ENCODE measurements at places on chromosomes 2 and 18. TPM values are rescaled to one million over a fixed set of nuclear protein-coding genes. Genes with fewer than 3 reads are reported as not detected.

The GLI2 gene
- total RNA-seq, result 1.8 TPM

The HAAO gene
- total RNA-seq, result 4.6 TPM

The CDH20 gene
- 0.09 TPM for total RNA-seq

The GNLY gene
- 1.7 TPM for total RNA-seq

The SCN7A gene
- 10.2 TPM for total RNA-seq

The TXNDC2 gene
- not detected for total RNA-seq

- peaks cover 58% of the 10 kb centered on the region for H3K4me1 ChIP-seq
- H3K4me3 ChIP-seq, result no peak overlapping the region
- peak overlapping the region; percentile 33 for H3K27ac ChIP-seq
- no peaks in the 10 kb centered on the region for H3K27me3 ChIP-seq
Measured at GRCh38 chr2:127637725-127638252, 8.2 kb upstream of the GPR17 start.

DNA sequence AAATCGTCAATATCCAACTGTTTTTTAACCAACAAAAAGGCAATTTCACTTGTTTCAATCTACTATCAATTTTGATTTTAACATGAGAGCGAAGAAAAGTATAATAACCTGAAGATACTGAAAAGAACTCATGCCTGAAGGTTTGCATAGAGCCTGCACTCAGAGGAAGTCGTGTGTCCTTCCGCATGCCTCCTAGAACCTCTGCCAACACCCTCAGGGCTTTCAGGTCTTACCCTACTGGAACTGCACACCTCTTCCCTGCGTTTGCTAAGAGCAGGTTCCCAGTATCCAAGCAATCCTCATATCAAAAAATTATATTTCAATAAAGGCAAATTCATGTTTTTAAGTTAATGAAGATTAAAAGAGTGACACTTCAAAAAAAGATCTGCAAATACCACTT lies 74.7 kb downstream of the PIAS2 start:
- no peak for DNase-seq
- no peaks in the 10 kb centered on the region for H3K27me3 ChIP-seq
- H3K4me1 ChIP-seq, result no peaks in the 10 kb centered on the region
- no peak overlapping the region for H3K27ac ChIP-seq

DNA sequence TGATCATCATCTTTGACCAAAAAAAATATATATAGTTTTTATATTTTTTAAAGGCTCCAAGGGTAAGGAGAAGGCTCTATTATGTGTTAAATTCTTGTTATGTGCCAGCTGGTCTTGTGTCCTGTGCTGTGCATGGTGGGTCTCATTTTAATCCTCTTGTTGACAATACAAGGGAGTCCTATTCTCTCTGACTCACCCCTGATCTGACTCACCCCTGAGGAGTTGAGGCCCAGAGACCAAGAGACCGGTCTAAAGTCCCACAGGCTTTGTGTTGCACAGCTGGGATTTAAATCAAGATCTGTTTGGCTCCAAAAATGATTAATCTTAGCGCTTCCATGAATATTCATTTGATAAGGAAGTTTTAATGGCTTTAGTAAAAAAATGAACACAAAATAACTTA lies 25.7 kb downstream of the MC2R start:
- no peaks in the 10 kb centered on the region for H3K36me3 ChIP-seq
- DNase-seq, result no peak
- H3K4me1 ChIP-seq, result no peaks in the 10 kb centered on the region
- no peaks in the 10 kb centered on the region for H3K27me3 ChIP-seq
- no peak overlapping the region for H3K27ac ChIP-seq
- H3K4me3 ChIP-seq, result no peak overlapping the region

DNA sequence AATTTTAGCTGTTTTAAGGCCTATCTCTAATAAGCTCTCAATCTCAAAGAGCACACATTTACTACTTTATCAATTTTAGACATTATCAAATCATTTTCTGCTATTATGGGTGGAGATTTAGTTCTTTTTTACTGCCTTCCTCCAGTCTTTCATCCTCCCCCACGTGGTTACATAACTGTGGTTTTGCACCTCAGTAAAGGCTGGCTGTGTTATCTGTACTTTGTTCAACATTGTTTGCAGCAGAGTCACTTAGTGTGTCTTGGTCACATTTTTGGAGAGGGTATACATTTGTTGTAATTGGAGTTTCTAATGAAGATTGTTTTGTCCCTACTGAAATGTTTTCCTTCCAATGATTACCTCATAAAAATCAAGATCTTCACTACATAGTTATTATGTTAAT lies 549.6 kb upstream of the CELF4 start:
- DNase-seq, result no peak
- H3K4me3 ChIP-seq, result no peak overlapping the region
- H3K27me3 ChIP-seq, result no peaks in the 10 kb centered on the region

DNA sequence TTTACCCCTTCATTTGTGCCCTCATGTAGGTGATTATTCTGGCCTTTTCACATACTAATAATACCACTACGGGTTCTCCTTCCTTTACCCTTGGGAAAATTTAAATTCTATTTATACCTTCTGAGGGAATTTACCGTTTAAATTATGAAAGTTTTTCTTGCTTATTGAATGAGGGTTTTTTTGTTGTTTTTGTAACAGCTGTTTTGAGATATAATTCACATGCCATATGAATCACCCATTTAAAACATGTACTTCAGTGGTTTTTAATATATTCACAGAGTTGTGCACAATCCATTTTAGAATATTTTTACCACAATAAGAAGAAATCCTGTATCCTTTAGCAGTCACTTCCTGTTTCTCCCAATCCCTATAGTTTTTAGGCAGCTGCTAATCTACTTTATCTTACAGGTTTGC lies 54.7 kb downstream of the EML4 start:
- DNase-seq, result no peak
- H3K4me3 ChIP-seq, result no peak overlapping the region
- H3K27ac ChIP-seq, result no peak overlapping the region
- no peaks in the 10 kb centered on the region for H3K36me3 ChIP-seq
- no peaks in the 10 kb centered on the region for H3K4me1 ChIP-seq

- no peaks in the 10 kb centered on the region for H3K4me1 ChIP-seq
- H3K27ac ChIP-seq, result no peak overlapping the region
- no peak overlapping the region for H3K4me3 ChIP-seq
- DNase-seq, result no peak
- H3K27me3 ChIP-seq, result no peaks in the 10 kb centered on the region
- H3K36me3 ChIP-seq, result no peaks in the 10 kb centered on the region
Measured at GRCh38 chr2:208657468-208657867, 250.9 kb downstream of the PTH2R start.

DNA sequence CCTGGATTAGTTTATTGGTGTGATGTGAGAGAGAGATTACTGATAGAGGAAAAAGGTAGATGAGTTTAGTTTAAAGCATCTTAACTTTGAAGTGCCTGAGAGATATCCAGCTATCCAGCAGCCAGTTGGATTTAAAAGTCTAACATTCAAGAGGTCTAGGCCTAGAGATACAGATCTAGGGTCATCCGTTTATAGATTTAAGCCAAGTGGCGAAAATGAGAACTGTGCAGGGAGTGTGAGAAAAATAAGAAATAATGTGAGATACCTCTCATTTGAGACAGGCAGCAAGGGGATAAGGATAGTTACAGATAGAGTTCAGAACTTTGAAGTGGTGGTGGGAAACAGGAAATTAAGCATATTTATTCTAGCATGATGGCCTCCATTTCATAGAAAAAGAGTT lies 5.3 kb upstream of the ORC2 start:
- H3K4me1 ChIP-seq, result peaks cover 2% of the 10 kb centered on the region
- H3K4me3 ChIP-seq, result no peak overlapping the region
- H3K36me3 ChIP-seq, result no peaks in the 10 kb centered on the region
- no peak overlapping the region for H3K27ac ChIP-seq

DNA sequence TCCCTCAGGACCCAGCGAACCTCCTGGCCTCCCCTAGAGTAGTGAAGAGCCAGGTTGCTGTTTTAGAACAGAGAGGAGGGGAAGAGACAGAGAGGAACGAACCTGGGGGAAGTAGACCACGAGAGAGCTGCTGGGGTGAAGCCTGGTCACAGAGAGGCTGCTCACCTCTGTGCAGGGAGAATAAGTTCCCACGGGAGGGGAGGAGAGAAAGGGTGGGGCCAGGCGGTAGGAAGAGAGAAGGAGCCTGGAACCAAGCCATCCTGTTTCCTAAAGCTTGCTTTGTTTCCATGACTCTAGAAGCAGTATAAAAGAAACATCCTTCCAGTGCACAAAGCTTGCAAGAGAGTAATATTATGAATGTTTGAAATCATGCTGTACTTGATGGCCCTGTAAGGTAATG lies 147.9 kb downstream of the MYT1L start:
- H3K36me3 ChIP-seq, result no peaks in the 10 kb centered on the region
- no peak overlapping the region for H3K4me3 ChIP-seq
- no peaks in the 10 kb centered on the region for H3K27me3 ChIP-seq

- H3K27me3 ChIP-seq, result no peaks in the 10 kb centered on the region
- H3K36me3 ChIP-seq, result no peaks in the 10 kb centered on the region
- DNase-seq, result peak; percentile 67
- peak overlapping the region; percentile 70 for H3K27ac ChIP-seq
- H3K4me1 ChIP-seq, result no peaks in the 10 kb centered on the region
- no peak overlapping the region for H3K4me3 ChIP-seq
Measured at GRCh38 chr2:32591669-32592463, 36.0 kb upstream of the TTC27 start.

DNA sequence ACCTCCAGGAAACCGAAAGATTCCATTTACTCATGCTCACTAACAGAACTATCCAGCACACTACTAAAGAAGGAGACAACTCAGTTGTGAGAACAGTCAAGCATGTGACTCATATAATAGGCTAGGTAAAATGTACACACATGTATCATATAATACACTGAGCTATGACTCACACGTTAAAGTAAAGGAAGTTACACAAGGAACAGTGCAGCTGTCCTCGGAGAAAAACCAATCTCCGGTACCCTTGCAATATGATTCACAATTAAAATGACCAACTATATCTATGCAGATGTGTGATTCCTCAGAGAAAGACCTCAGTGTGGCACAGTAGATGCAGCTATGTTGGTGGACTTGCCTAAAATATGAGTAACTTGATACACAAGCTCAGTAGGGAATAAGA lies 76.5 kb downstream of the STRN start:
- H3K36me3 ChIP-seq, result peaks cover 15% of the 10 kb centered on the region
- H3K27me3 ChIP-seq, result no peaks in the 10 kb centered on the region

- H3K27ac ChIP-seq, result no peak overlapping the region
- no peaks in the 10 kb centered on the region for H3K27me3 ChIP-seq
- no peak overlapping the region for H3K4me3 ChIP-seq
- H3K36me3 ChIP-seq, result peaks cover 27% of the 10 kb centered on the region
- DNase-seq, result no peak
Measured at GRCh38 chr2:172473167-172473566, 45.8 kb downstream of the ITGA6 start.

- H3K36me3 ChIP-seq, result no peaks in the 10 kb centered on the region
- H3K27ac ChIP-seq, result no peak overlapping the region
- H3K27me3 ChIP-seq, result no peaks in the 10 kb centered on the region
- H3K4me1 ChIP-seq, result no peaks in the 10 kb centered on the region
Measured at GRCh38 chr2:148667113-148667836, 22.7 kb downstream of the EPC2 start.

- no peak for DNase-seq
- no peak overlapping the region for H3K4me3 ChIP-seq
- no peaks in the 10 kb centered on the region for H3K27me3 ChIP-seq
- no peak overlapping the region for H3K27ac ChIP-seq
- peaks cover 2% of the 10 kb centered on the region for H3K4me1 ChIP-seq
Measured at GRCh38 chr18:58258692-58259342, 214.8 kb downstream of the NEDD4L start.

GRCh38 chr2:45982096-45982495 lies 315.1 kb upstream of the EPAS1 start:
- no peaks in the 10 kb centered on the region for H3K27me3 ChIP-seq
- peaks cover 42% of the 10 kb centered on the region for H3K4me1 ChIP-seq
- no peak overlapping the region for H3K4me3 ChIP-seq
- H3K27ac ChIP-seq, result no peak overlapping the region

- peaks cover 6% of the 10 kb centered on the region for H3K36me3 ChIP-seq
- H3K27ac ChIP-seq, result no peak overlapping the region
- no peak overlapping the region for H3K4me3 ChIP-seq
- H3K27me3 ChIP-seq, result no peaks in the 10 kb centered on the region
- no peaks in the 10 kb centered on the region for H3K4me1 ChIP-seq
- peak; percentile 15 for DNase-seq
Measured at GRCh38 chr18:42052122-42052708, 97.2 kb downstream of the PIK3C3 start.

DNA sequence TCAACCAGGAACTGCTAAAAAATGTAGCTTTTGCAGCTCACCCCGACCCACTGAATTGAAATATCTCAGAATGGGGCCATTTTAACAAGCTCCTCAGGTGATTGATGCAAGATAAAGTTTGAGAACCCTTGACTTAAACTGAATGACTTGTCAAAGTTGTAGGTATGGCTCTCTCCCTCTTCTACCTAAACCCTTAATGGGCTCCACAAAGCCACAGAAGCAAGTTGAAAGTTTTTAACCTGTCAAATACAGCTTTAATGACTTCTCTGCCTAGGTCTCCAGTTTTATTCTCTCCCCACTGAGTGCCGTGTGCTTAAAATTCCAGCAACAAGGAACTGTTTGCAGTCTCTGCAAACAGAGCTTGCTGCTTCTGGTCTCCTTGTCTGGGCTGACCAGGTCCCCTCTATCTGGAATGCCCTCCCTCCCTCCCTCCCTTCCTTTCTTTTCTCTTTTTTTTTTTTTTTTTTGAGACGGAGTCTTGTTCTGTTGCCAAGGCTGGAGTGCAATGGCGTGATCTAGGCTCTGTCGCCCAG lies 19.7 kb upstream of the RNF125 start:
- no peak for DNase-seq
- no peaks in the 10 kb centered on the region for H3K4me1 ChIP-seq
- no peaks in the 10 kb centered on the region for H3K27me3 ChIP-seq
- H3K4me3 ChIP-seq, result no peak overlapping the region
- no peak overlapping the region for H3K27ac ChIP-seq

DNA sequence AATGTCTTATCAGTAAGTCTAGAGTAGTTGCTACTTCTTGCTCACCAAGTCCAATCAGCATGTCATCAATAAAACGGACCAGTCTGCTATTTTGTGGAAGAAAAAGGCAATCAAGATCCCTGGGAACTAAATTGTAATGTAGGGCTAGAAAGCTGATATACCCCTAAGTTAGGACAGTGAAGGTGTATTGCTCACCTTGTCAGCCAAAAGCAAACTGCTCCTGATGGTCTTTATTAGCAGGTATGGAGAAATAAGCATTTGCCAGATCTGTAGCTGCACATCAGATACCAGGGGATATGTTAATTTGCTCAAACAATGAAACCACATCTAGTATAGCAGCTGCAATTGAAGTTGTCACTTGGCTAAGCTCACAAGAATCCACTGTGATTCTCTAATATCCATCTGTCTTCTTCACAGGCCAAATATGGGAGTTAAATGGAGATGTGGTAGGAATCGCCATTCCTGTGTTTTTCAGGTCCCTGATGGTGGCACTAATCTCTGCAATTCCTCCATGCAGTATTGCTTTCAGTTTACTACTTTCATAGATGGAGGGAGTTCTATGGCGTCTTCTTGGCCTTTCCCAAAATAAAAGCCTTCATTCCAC lies 75.0 kb downstream of the TMEM237 start:
- H3K36me3 ChIP-seq, result no peaks in the 10 kb centered on the region
- H3K4me1 ChIP-seq, result no peaks in the 10 kb centered on the region

DNA sequence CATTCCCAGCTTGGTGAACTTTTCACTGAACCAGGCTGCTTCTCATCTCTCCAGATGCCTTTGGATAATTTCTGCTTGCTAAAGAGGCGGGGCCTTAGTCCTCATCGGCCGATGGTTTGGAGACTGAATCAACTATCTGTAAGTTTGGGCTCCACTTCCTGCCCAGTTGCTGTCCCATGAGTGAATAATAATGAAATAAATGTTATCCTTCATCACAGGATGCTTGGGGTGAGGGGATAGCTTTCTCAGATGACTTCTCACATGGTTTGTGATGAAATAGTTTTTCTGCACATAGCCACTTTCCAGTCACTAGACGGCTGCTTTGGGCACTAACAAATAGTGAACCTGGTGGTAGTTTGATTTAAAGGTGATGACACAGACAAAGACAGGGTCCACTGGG lies 376.6 kb upstream of the TRIB2 start:
- no peak overlapping the region for H3K4me3 ChIP-seq
- no peak for DNase-seq
- peaks cover 6% of the 10 kb centered on the region for H3K4me1 ChIP-seq
- H3K36me3 ChIP-seq, result no peaks in the 10 kb centered on the region
- no peaks in the 10 kb centered on the region for H3K27me3 ChIP-seq

Data from thymus (tissue), 14 donors.